Placental pericyte (primary cell): ENCODE measurements at places on chromosomes 2 and 18. TPM values are rescaled to one million over a fixed set of nuclear protein-coding genes. Genes with fewer than 3 reads are reported as not detected.

Gene ORC2
- total RNA-seq = 9.2 and 20.5 TPM in 2 replicates

Gene CNGA3
- not detected in 2 replicates for total RNA-seq

Gene AKAIN1
- total RNA-seq = not detected in 2 replicates

Gene CCDC148
- total RNA-seq = under 0.01 and 0.86 TPM in 2 replicates

Gene MYO7B
- 0.43 TPM in 1 of 2 replicates, not detected in the other for total RNA-seq

Gene HOXD13
- not detected in 2 replicates for total RNA-seq

Gene GREB1
- 0.29 and 0.44 TPM in 2 replicates for total RNA-seq

Gene CNTNAP5
- total RNA-seq = not detected in 2 replicates
